ENCODE measurements at places on chromosomes 6 and 20.
A peak's percentile ranks its signal among the peaks of the same experiment; 100 is the strongest.

GRCh38 chr6:38776515-38776914 is 61.4 kb downstream of the DNAH8 start:
- DNase-seq, result no peak

- no peak for DNase-seq
These were observed 868 bp downstream of the SRSF3 start for GRCh38 chr6:36594816-36595643.

DNA sequence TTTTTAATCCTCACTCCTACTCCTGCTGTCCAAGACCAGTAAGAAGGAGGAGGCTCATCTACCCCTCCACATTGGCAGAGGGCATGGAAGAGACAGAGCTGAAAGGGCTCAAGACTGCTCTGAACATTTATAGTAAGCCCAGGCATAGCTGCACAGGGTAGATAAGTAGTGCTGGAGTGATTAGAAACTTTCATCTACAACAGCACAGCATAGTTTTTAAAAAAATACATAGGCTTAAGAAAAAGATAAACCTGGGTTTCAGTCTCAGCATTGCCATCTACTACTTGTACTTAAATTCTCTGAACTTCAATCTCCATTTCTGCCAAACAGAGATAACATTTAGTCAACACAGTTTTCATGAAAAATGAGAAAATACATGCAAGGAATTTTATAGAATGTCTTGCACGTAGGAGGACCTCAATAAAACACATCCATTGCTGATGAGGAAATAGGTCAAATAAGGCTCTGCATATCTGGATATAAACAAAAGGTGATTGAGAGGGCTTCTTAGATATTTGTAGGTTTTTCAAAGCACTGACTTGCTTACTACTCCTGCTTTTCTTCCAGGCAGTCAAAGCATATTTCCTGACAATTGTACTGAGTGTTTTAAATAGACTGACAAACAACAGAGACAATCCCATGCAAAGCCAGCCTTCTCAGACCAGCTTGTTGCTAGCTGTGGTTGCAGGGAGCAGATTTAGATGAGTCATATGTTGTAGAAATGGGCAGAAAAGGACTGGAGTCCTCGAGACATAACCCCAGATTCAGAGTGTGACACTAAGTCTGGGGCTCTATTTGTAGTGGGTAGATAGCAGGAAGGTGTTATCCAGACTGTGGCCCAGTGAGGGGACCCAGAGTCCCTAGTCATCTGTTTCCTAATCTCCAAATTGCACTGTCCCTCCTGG is 107.4 kb upstream of the TAB2 start:
- no peak for DNase-seq

DNA sequence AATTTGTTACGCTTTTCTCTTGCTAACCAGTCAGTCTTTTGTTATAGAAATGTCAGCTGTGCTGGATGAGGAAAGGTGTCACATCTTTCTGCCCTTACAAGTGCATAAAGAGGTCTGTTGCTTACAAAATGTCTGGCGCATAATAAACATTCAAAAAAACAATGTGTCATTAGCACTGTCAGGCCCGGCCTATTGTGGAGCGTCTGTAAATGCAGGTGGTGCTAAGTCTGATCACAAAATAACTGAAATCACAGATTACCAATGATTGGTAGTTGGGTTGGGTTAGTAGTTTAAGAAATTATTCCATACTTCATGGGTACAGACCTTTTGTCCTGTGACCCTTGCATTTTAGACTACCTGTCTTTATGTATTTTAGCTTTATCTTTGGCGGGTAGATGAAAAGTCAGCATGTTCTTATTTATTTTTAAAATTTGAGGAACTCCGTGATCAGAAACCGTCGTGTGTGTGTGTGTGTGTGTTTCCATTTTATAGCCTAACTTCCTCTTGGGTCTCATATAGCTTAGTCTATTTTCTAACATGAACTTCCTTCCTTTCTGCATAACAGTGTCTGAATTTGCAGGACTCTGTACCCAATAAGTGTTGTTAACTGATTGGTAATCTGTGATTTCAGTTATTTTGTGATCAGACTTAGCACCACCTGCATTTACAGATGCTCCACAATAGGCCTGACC is 88.1 kb upstream of the IFNGR1 start:
- no peak for DNase-seq

GRCh38 chr6:143745166-143746133 is 67.7 kb downstream of the PHACTR2 start:
- DNase-seq, result peak; percentile 46
